ENCODE measurements at places on chromosomes 7 and 10.

DNA sequence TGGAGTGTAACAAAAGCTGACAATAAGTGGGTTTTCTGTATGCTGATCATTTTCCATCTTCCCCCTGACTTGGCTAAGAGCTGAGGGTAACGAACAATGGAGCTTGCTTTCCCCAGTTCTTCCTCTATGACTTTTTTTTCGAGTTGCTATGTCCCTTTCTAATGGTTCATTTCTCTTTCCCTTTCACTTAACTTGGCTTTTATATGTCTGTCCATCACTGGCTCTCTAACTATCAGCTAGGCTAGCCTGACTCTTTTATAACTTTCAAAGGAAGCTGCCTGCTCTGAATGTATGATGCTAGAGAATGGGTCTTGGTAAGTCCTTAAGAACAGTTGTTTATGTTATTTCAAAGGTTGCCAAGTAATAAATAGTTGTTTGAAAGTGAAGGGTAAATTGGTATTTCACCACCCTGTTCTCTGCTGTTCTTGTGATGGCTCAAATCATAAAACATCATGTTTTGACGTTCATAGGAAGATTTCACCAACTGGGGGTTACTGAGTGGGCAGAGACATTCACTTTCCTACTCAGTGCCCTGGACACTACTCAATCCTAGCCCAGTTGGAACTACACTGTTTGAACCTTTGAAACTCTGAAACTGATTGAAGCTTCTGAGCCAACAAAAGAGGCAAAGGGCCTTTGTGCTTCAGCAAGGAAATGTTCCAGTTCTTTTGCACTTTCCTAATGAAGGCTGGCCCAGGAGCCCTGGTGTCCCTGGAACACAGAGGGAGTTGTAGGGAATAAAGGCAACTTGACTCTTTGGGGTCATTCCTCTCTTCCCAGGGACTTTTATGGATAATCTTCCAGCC, 85.4 kb upstream of the PHYHIPL start:
- DNase-seq = no peak

- DNase-seq = no peak
These were observed 253.4 kb downstream of the USP6NL start for GRCh38 chr10:11358011-11358410.

GRCh38 chr10:117237401-117237991, 3.4 kb upstream of the SLC18A2 start:
- no peak for DNase-seq

DNA sequence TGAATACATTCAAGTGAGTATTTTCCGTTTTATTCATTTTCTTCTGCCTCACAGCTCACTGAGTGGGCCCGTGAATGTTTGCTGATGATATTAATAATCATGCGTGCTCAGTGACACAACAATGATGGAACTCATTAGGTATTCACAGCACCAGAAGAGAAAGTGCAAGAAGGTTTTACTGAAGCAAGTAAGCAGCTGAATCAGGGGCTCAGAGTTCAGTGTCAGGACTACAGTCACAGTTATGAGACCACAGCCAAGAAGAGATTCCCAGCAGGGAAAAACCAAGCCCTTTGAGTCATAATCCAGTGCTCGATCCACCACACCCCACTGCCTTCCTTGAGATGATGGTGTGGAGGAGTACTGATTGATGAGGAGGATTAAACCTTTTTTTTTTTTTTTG, 247.4 kb downstream of the KIAA1217 start:
- DNase-seq = no peak

GRCh38 chr10:112799726-112800510, 150.1 kb upstream of the TCF7L2 start:
- DNase-seq = no peak

DNA sequence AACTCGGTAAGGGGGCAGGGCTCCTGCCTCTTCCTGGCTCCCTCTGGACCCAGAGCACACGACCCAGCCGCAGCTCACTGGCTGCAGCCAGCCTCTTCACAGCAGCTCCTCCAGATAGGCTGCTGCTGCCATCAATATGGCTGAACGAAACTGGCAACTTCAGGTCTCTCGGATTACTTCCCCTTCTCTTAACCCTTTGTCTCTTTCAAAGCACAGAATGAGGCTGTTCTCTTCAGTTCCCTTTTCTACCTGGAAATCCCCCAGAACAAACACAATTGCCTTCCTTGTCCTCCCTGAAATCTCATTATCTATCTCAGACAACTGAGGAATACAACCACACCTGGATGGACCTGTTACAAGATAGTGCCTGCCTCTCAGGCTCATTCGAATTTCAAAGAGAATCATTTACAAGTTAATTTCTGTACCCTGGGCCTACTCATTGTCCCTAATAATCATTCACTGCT, 193.4 kb upstream of the MBL2 start:
- no peak for DNase-seq

DNA sequence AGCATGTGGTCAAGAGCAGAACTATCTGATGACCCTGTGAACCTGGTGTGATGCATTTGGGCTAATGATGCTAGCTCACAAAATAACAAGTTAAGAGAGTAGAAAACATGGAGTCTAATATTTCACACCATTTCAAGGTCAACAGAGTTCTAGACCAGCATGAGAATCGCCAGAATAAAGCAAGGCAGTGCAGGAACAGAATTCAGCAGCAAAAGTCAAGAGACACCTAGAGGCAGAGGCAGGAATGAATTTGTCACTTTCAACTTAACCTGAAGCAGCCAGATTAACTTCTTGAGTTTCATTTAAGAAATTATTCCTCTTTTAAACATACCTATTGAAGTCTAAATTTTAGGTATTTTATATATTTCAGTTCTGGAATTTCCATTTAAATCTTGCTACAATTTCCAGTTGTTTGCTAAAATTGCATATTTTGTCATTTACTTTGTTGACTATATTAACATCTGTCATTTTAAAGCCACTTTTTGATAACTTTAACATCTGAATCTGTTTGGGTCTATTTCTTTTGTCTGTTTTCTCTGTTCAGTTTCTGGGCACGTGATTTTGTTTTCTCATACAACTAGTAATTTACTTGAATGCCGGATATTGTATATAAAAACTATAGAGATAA, 44.2 kb upstream of the PRSS58 start:
- no peak for DNase-seq

DNA sequence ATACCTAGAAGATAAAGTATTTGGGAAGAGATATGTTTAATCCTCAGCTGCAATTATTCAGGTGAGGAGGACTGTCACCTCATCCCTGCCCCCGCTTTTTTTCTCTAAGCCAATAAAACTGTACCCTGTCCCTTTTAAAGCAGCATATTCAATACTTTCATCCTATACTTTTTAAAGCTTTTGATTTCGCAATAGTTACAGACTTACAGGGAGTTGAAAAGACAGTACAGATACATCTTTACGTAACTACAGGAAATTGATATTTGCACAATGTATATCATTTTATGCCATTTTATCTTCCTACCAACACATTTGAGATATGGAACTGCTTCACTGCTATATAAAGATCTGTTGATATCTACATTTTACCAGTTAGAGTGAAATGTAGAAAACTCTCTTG, 47.6 kb downstream of the STK17A start:
- no peak for DNase-seq

DNA sequence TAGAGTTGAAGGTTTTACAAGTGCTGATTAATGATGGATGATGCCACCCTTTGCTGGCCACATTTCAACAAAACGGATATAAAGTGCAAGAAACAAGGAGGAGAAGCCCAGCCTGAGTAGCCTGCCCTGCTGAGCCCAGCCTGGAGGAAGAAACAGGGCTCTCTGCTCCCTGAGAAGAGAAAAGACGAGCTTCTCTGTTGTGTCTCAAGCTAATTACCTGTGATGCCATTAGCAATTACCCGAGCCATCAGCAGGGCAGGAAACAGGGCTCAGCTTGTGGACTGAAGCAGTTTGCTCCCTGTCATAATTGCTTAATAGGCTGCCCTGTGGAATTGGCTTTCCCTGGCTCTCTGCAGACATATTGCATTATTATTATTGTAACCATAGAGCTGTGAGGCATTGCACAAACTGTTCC, 709.3 kb upstream of the AUTS2 start:
- no peak for DNase-seq

GRCh38 chr10:106816318-106817085, 348.0 kb downstream of the SORCS1 start:
- no peak for DNase-seq

DNA sequence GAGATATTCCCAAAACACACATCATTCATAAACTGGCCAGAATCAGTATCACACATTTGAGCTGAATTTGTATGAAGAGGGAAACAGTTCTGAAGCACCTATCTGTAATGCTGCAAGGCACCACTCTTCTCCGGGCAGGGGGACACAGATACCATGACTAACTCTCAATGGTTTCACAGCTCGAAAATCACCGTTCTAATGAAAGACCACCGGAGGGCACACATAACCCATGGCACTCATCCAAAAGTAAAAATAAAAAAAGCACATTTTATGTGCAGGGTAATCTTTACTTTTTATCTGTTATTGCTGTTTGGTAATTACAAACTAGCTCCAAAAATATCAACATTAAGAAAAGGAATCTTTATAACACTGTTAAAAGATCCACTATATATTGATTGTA, 137.5 kb downstream of the PARD3 start:
- no peak for DNase-seq

- no peak for DNase-seq
These were observed 269.7 kb downstream of the ZMYND11 start for GRCh38 chr10:404991-405390.

- DNase-seq = no peak
These were observed 112.6 kb downstream of the MDFIC start for GRCh38 chr7:115034515-115034914.

DNA sequence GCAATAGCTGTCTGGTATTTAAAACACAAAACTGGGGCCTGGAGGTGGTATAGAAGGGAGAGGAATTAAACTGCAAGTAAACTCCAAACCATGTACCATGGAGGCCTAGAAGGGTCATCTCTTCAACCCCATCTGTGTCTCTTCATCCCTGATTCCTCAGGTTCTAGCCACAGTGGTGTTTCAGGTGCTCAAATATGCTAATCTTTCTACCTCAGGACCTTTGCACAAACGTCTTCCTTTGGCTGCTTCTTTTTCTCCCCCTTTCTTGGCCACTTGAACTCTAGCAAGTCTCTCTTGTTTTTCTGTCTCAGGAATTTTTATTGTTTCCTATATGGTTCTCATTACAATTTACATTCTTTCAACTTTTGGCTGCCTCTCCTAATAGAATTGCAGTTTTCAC, 25.6 kb upstream of the MTPN start:
- no peak for DNase-seq

DNA sequence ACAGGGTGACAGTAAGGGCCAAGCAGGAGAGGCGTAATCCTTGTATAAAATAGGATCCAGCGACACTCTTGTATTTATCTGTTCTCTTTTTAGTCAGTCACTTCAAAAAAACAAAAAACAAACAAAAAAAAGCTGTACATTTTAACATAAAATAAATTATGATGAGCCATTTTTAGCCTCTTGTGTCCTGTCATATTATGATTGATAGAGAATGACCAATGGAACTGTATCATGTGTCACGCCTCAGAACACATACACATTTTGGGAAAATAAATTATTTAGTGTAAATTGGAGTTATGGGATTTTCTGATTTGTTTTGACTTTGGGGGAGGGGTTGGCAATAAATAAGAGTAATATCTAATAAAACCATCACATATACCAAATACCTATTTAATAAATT, 79.3 kb upstream of the SAMD8 start:
- no peak for DNase-seq

DNA sequence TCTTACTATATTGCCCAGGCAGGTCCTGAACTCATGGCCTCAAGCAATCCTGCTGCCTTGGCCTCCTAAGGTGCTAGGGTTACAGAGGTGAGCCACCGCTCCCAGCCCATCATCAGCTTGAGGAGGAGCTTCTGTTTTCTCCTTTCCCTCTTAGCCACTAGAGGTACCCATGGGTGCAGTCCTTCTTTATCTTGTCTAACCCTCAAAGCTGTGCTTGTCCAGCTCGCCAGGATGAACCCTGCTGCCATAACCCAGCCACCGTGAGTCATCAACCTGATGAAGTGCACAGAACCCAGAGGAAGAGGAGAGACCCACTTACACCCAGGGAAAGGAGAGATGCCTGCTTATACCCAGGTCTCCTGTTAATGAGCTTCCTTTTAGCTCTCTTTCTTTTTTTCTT, 133.4 kb downstream of the CUL2 start:
- DNase-seq = no peak

GRCh38 chr7:107854989-107855388, 36.0 kb upstream of the DLD start:
- no peak for DNase-seq

DNA sequence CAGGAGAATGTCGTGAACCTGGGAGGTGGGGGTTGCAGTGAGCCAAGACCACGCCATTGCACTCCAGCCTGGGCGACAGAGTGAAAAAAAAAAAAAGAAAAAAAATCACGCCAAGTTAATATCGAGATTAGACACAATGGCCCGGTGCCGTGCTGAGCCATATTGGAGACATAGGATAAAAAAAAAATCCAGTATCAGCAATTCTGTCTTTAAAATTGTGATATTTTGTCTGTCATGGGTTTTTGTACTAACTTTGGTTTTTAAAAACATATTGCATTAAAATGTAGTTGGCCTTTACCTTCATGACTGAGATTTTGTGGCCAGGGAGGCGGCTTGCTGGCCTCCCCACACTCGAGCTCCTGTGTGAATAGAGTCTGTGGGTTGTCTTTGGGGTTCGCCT, 62.8 kb upstream of the PITRM1 start:
- DNase-seq = no peak

DNA sequence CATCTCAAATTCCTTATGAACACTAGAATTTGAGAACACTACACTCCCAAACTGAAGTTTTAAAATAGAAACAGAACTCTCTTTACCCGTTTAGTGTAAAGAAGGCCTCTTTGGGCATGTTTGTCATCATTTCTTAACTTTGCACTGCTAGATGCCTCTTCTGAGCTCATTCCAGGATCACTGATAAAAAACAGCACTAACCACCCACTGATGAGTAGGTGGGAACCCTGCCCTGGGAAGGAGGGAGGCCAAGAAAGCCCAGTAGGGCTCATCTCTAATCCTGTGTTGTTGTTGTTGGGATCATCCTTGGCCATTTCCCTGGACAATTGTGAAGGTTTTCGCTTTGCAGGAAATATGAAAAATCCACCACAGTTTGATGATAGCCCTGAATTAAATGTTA, 68.2 kb downstream of the CUBN start:
- DNase-seq = no peak

DNA sequence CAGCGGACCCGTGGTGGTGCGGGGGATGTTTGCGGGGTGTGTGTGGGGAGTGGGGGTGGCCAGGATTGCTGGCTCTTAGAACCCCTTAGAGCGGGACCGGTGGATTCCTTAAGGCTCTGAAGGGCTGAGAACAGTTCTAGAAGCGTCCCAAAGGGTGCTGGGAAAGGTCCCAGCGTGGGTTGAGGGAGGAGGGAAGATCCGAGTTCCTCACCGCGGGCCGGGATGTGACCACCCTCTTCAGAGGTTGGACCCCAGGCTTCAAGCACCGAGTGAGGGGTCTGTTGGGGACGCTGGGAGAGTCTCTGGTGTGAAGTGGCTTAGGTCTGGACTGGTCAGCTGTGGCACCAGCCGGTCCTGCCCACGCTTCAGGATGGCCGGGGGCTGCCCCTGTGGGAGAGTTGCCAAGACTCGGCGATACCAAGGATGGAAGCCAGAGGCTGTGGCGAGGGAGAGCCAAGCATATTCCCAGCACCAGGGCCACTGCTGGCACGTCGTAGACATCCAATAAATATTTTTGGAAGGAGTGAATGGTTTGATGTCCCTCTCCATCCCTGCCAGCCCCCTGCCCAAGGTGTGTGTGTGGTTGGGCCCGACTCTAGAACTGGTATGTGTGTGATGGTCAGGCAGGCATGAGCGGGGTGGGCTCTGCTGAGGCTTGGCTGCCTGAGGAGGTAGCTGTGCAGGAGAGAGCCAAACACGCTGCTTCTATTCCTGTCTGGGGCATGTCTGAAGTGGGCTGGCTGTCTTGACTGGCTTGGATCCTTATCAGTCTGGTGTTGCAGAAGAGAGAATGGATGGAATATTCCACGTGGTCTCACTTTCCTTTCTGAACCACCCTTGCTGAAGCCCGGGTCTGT, 19.2 kb downstream of the ZNF775 start:
- DNase-seq = no peak

All from glomerular endothelial cell (primary cell).